Stimulated activated CD4-positive, alpha-beta T cell treated with anti-CD3 and anti-CD28 coated beads, Interleukin-15, amount 100 ng/mL, for 1 hour (primary cell): ENCODE measurements at places on chromosomes 16 and 17.

GRCh38 chr16:49282690-49283375, 1.2 kb upstream of the CBLN1 start:
- DNase-seq: no peak

DNA sequence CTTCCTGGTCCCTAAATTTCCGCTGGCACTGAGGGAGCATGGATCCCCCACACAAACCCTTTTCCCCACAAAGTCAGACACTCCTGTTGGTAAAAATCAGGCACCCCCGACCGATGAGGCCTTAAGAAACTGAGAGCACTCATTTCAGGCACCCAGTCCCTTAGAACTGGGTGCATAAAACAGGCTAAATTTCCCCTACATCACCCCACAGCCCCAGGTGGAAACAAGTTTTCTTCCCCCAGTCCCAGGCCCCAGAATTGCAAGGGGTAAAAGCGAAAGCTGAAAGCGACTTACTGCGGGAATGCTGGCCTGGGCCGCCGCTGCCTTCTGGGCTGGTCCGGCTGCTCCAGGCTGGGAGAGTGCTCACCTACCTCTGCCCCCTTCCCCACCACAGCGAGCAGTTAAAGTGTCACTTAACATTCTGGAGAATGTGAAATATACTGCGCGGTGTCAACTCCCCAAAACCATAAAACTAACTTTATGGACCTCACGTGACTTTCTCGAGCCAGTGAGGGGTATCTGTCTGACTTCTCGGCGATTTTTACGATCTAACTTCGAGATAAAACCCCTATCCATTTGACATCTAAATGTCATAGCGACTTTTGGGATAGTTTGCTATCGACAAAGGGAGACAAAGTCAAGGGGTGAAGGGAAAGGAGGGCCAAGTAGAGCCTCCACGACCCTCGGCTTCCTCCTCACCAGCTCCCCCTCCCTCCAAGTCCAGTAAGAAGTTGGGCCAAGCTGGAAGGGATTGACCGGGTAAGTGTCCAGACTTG, at the start of gene HOXB3:
TSS of gene HOXB3 (minus strand) at position 411 of the 776 bp plus-strand sequence. CDS start 37,767 bp downstream, outside the sequence.
- DNase-seq: no peak

GRCh38 chr16:87070657-87071056, 246.5 kb downstream of the C16orf95 start:
- DNase-seq: no peak

DNA sequence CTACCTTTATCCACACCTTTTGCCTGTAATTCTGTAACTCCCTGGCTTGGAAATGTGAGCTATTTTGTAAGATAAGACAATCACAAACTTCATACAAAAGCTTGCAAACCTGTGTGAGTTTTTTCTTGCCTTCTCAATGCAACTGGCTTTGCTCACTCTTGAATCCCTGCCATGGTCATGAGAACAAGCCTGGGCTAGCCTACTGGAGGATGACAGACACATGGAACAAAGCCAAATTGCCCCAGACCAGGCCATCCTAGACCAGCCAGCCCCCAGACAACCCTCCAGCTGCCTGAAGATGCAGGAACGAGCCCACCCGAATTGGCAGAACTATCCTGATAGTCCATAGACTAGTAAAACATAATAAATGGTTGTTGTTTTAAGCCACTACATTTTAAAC, 466.6 kb upstream of the ERCC4 start:
- no peak for DNase-seq

GRCh38 chr16:85390511-85391174, 222.5 kb upstream of the GSE1 start:
- DNase-seq: no peak

GRCh38 chr16:80947708-80948625, 58.7 kb downstream of the CMC2 start:
- DNase-seq: no peak

DNA sequence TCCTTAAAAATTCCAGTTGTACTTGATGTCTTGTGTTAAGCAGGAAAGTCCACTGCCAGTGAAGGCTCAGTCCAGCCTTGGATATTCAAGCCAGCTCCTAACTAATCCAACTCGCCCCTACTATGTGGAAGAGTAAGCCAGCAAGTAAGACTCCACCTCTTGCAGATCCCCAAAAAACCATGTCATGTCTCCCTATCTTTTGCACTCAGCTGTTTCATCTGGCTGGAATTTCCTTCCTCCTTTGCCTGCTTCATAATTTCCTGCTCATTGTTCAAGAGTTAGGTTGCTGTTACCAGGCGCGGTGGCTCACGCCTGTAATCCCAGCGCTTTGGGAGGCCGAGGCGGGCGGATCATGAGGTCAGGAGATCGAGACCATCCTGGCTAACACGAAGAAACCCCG, 37.8 kb downstream of the RBBP6 start:
- DNase-seq: no peak

DNA sequence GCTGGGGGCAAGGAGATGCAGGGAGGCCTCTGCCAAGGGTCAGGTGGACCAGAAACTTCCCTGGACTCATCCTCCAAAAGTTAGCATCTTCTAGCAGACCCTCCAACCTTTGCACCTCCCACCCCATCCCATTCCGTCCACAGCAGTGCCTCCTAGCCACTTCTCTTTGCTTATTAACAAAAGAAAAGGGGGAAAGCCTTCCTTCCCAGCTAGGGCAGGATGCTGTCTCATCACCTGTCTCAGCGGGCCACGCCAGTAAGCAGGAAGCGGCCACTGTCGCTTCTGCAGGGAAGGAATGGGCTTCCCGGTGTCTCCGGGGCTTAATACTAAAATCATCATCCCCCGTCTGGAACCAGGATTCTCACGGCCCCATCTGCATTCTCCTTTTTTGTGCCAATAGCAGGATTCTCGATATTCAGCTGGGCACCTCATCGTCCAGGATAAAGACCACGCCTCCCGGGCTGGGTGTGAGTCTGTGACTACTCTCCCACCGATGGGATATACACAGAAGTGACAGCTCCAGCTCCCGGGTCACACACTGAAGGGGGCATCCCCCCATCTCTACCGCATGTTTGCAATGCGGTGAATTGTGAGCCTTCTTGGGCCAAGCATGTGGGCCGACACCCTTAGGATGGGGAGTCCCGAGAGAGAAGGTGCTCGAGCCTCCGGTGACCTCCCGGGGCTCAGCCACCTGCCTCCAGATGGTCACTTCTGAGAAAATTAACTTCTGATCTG, 15.5 kb upstream of the RBFOX3 start:
- DNase-seq: no peak

- no peak for DNase-seq
Observed at GRCh38 chr17:44113868-44114840, 9.3 kb downstream of the HDAC5 start.

DNA sequence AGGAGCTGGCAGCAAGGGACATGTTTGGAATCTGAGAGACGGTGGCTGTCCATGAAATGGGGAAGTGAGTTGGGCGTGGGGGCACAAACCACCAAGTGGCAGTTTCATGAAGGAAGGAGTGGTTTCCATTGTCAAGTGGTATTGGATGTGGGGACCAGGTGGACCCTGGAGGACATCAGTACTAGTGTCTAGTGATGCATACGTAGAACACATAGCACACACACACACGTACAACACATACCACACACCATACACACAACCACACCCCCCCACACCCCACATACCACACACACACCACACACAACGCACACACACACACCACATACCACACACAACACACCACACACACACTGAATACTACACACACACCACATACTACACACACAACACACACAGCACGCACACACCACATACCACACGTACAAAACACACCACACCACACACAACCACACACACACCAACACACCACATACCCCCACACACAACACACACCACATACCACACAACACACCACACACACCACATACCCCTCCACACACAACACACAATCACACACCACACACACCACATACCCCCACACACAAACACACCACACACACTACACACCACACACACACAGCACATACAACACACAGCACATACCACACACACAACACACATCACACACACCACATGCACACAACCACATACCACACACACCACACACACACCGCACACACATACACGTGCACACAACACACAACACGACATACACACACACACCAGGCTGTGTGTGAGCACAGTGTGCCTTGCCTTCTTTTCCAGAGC, 41.1 kb upstream of the GSE1 start:
- no peak for DNase-seq

GRCh38 chr17:82961366-82962162, 117.8 kb upstream of the METRNL start:
- no peak for DNase-seq

DNA sequence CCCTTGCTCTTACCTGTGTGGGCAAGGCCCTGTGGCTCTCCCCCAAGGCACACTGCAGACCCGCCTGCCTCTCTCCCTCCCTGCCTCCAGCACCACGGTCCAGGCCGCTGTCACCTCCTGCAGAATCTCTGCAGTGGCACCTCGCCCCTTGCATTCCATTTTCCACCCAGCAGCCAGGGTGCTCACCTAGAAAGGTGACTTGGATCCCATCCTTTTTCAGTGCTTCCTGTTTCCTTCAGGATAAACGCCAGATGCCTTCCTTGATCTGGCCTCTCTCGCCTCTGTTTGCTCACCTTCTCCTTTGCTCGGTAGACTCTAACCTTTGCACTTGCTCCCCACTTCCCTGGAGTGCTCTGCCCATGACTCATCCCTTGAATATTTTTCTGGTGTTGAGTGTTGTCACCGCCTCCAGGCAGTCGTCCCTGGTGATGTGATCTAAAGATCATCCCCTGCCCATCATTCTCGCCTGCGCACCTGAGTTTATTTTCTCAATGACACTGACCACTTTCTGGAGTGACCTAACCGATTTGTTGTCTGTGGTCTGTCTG, 79.2 kb upstream of the LGALS9 start:
- no peak for DNase-seq

GRCh38 chr17:63946440-63947363, 14.6 kb upstream of the CD79B start:
- peak; percentile 25 for DNase-seq

- no peak for DNase-seq
Observed at GRCh38 chr17:35188111-35188510, 6.1 kb downstream of the SLC35G3 start.

- no peak for DNase-seq
Observed at GRCh38 chr16:85605912-85606841, 6.9 kb upstream of the GSE1 start.

DNA sequence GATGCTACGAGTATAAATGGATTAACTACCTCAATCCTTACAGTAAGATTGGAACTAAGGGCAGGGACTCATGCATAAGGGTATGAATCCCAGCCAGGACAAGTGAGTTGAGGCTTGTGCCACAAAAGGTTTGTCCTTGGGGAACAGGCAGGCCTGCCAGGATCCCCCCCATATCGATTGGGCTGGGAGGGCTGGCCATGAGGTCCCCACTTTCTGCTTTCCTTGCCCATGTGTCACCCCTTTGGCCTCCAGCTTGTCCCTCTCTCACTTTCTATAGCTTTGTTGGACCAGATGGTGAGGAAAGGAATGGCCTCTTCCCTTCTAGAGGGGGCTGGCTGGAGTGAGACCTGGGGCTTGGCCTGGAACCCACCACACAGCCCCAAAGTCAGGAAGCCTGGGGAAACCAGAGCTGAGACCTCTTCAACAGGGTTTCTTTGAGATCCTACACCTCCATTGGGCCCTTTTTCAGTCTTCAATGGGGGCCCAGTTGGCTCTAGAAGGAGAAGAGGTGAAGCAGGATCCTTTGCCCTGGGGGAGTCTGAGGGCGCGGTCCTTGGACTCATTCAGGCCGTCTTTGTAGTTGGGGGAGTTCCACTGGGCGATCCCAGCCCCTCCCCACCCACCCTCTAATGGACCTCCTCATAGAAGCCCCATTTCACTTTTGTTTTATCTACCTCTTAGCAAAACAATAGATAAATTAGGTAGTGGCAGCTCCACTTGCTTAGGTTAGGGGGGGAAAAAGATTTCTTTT, 57.3 kb downstream of the IGF2BP1 start:
- no peak for DNase-seq

DNA sequence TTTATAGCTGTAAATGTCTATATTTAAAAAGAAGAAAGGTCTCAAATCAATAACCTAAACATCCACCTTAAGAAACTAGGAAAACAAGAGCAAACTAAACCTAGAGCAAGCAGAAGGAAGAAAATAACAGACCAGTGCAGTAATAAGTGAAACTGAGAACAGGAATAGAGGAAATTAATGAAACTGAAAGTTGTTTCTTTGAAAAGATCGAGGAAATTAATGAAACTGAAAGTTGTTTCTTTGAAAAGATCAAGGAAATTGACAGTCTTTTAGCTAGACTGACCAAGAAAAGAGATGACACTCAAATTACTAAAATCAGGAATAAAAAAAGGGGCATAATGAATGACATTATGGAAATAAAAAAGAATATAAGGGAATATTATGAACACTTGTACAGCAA, 46.4 kb downstream of the SLFN5 start:
- no peak for DNase-seq

- no peak for DNase-seq
Observed at GRCh38 chr16:2038382-2039231, 9.0 kb downstream of the NTHL1 start.

GRCh38 chr17:21242026-21242697, 11.0 kb downstream of the NATD1 start:
- DNase-seq: no peak

DNA sequence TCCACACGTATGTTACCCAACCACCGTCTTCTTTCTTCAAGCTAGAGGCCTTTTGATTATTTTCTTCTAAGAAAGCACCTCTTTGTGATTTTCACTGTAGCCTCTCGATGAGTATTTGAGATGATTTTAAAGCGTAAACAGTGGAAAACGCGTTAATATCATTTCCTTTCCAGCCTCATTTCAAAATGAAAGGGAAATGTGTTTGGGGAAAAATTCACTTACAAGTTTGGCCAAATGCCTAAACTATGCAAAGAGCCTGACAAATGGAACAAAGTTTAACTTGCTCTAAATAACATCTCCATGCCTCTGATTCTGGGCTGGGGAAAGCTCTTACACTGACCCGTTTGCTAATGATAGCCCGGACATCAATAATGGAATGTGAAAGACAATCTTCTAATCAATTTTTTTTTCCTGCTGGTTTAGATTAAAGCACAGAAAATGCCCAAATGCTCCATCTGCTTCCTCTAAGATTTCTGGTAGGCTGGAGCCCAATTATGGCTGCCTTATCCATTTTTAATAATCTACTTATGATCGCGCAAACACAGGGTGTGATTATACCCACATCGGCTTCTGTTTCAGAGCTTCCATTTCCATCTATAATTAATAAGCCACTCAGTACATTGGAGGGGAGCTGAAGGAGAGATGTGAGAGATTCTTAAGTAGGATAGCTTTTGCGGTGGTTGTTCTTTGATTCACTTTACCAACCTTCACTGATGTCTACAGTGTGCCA, 43.5 kb downstream of the HS3ST2 start:
- no peak for DNase-seq

GRCh38 chr16:19853742-19854542, 30.7 kb downstream of the GPRC5B start:
- no peak for DNase-seq

GRCh38 chr16:2494616-2495015, 19.1 kb upstream of the ATP6V0C start:
- DNase-seq: no peak

- DNase-seq: no peak
Observed at GRCh38 chr17:17164676-17165075, 41.5 kb downstream of the PLD6 start.
